Stimulated activated CD8-positive, alpha-beta memory T cell treated with anti-CD3 and anti-CD28 coated beads, Interleukin-15, amount 100 ng/mL, for 1 hour (primary cell): ENCODE measurements at places on chromosomes 16 and 17.

DNA sequence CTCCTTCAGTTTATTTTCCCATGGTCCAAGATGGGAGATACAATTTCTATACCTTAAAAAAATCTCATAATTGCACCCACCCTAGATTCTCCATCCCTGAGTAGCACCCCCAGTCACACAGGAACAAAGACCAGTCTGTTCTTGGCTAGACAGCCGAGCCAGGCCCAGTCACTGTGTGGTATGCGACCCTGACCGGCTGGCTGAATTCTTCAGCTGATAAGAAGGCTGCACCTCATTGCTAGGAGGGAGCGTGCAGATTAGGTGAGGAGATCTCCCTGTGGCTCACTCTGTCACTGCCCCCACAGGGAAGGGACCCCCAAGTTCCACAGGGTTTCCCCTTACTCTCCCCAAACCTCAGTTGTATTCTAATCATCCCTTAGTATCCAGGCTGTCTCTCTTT, 138.7 kb downstream of the SALL1 start:
- DNase-seq: no peak

GRCh38 chr17:79728169-79728907, 2.4 kb upstream of the ENPP7 start:
- DNase-seq: peak; percentile 66

DNA sequence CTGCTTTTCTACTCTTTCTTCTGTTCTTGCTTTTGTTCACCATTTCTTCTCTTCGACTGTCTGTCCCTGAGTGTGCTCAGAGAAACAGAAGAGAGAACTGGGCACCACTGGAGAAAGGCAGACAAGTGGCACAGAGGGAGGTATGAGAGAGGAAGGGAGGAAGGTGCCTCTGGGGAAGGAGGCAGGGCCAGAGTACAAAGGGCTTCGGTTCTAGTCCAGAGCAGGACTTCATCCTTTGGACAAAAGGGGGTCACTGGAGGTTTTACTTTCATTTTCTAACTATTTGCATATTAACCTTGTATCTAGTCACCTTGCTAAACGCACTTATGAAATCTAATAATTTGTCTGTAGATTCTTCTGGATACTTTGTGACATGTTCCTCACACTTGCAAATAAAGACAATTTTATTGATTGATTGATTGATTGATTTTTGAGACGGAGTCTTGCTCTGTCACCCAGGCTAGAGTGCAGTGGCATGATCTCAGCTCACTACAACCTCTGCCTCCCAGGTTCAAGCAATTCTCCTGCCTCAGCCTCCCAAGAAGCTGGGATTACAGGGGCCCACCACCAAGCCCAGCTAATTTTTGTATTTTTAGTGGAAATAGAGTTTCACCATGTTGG, 13.5 kb downstream of the ITGB4 start:
- DNase-seq: no peak

DNA sequence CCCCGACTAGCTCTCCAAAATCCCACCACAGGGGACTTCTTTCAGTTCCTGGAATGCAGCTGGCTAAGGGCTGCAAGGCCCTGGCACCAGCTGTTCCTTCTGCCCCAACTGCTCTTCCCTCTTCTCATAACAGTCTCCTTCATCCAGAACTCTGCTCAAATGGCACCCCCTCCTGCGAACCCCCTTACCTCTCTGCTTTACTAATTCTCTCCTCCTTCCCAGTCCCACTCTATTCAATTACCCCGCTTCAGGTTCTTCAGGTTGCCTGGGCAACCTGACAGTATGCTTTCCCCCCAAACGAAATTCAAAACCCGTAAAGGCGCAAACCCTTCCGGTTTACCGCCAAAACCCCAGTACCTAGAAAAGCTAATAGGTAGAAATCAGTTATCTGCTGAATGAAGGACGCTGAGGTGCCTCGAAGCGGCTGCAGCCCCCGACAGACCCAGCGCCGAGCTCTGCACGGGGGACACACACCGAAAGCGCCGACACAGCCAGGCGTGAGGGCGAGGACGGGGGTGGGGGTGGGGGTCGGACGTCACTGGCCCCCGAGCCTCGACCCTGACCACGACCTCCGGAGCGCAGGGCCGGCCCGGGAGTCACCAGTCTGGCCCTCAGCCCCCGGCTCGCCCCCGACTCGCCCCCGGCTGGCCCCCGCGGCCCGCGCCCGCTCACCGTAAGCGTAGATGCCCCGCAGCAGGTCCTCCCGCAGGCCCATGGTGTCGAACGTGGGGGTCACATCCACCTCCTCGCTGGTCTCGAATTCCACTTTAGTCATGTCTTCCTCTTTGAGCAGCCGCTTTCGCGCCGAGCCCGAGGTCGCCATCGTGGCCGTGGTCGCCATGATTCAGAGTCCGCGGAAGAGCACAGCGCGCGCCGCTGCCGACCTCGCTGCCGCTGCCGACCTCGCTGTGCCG, 550 bp downstream of the EIF4A3 start:
- no peak for DNase-seq

DNA sequence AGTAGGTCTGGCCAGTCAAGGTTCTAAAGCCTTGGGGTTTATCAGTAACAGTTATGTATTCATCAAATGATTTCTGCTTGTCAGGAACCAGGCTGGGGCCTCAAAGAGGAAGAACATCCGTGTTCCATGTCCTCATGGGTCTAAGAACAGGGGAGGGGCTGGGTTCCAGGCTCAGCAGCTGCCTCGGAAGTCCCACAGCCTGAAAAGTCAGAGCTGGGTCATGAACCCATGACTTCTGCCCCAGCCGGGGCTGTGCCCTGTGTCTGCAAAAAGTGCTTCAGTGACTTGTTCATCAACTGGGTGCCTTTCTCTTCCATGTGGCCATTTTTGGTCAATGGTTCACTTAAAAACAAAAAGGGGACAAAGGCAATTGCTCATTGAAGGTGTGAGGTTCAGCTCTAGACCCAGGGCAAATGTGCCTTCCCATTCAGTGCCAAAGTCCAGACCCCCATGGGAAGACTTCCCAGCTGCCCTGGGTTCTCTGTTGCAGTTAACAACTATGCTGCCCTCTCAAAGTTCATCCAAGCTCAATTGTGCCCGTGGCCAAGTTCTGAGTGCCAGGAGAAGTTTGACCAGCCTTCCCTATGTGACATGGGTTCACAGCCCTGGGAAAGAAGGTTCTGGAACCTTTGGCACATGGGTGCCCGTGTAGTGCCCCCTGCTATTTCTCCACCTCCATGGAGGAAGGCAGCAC, 18.5 kb downstream of the TBKBP1 start:
- no peak for DNase-seq

DNA sequence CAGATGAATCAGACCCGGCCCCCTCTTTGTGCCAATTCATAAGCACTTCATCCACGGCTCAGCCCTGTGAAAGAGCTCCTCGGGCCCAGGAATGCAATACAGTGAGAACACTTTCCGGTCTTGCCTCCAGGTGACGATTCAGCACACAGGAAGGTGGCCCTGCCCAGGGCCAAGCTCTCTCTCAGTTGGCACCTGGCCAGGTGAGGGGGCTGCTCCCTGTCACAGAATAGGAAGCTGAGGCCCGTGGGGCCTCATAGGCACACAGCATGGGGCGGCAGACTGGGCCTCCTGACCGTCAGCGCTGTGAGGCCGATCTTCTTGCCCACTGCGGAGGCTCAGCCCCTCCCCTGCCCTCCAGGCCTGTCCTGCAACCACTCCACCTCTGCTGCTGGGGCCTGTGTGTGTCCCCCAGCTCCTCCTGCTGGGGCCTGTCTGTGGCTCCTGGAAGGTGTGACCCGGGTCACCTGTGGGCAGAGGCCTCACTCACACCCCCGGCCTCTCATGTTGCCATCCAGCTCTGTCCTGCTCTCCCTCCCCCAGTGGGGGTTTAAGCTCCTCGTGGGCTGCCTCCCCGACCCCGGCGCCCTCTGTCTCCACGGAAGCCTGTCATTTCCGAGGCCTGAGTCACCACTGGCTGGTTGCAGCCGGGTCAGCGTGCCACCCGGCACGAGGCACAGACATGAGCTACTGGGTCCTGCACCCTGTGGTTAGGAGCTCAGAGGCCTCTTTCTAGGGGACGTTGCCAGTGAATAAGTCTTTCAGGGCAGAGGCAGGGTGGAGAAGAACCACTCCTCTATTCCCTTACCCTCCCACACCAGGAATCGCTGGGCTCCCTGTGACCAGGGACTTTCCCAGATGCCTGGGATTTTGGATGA, 114.4 kb downstream of the SEC14L1 start:
- DNase-seq: no peak

DNA sequence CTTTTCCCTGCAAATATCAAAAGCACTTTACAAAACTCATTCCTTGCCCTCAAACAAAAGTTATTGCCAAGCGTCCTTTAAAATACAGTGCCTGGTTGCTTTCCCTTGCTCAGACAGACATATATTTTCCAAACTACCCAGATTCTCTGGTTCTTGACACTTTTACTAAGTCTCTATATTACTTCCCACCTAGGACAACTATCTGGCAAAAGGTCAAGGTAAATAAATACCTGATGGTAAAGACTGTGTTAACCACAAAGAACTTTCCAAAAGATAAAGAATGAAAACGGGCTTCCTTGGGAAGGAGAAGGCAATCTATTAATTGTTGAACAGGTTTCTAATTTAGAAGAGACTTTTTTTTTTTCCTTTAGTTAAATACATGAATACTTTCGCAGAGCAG, 1.9 kb downstream of the HS3ST3A1 start:
- DNase-seq: no peak

DNA sequence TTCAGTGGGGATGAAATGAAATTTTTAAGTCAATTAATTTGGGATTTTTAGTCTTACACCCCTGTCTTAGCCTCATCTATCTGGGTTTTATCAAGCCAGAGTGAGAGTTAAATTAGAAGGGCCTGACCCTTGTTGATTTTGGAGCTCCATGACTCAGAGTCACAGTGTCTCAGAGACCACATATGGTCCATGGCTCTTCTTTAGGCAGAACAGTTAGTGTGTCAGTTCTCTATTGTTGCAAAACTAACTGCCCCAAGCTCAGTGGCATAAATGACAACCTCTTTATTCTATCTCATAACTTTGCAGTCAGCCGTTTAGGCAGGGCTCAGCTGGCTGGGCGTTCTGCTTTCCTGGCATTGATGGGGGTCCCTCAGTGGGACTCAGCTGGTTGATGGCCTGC, 44.7 kb downstream of the IRF8 start:
- no peak for DNase-seq

- no peak for DNase-seq
These were observed 117.9 kb upstream of the TNRC6C start for GRCh38 chr17:77840513-77841165.

DNA sequence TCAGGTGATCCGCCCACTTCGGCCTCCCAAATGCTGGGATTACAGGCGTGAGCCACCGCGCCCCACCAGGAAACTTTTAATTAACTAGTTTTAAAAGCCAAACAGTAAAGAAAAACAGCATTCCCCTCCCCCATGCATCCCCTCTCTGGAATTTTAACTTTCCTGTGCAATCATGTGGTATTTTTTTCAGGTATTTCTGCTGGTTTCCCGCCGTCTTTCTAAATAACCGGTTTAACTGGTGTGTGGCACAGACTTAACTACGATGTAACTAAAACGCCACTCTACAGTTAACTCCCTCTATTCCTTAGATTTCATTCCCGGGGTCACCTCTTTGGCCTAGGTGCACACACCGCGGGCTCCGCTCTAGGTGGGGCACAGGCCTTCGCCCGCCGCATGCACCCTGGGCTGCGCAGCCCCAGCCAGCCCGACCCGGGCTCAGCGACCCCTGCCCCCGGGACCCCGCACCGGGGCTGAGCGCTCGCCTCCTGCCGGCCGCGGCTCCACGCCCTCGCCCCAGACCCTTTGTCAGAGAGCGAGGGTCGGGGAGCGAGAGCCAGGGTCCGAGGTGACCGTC, 15.1 kb upstream of the UTP6 start:
- DNase-seq: no peak
